Left lung (tissue), 14 donors: ENCODE measurements at places on chromosomes 6 and 20. TPM values are rescaled to one million over a fixed set of nuclear protein-coding genes. Genes with fewer than 3 reads are reported as not detected.

The GJA10 gene
- not detected for polyA plus RNA-seq

GRCh38 chr6:106761160-106761559 is 131.8 kb downstream of the QRSL1 start:
- no peak overlapping the region for H3K27ac ChIP-seq
- no peaks in the 10 kb centered on the region for H3K36me3 ChIP-seq
- DNase-seq, result no peak

DNA sequence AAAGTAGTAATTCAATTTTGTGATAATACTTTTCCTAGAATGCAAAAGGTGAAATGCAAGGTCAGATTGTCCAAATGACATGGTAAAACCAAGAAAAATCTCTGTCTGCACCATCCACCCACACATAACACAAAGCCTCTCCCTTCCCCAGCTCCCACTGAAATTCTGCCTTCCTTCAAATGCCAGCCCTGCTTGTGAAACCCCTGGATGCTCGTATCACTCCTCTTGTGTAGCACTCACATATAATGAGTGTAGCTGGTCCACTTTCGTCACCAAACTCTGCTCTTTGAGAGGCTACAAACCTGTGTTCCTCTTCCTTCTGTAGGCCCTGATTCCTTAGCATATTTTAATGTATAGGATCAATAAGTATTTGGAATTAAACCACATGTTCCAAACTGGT is 123.6 kb upstream of the BEND6 start:
- no peaks in the 10 kb centered on the region for H3K36me3 ChIP-seq
- H3K4me3 ChIP-seq, result no peak overlapping the region
- H3K4me1 ChIP-seq, result no peaks in the 10 kb centered on the region
- no peak for DNase-seq
- H3K27ac ChIP-seq, result no peak overlapping the region

The EBF4 gene
- 37.4 TPM for polyA plus RNA-seq

GRCh38 chr20:38207621-38208020 is 42.6 kb upstream of the TGM2 start:
- H3K4me3 ChIP-seq, result no peak overlapping the region
- H3K36me3 ChIP-seq, result no peaks in the 10 kb centered on the region
- H3K4me1 ChIP-seq, result no peaks in the 10 kb centered on the region
- no peaks in the 10 kb centered on the region for H3K27me3 ChIP-seq

- no peak for DNase-seq
- H3K27me3 ChIP-seq, result no peaks in the 10 kb centered on the region
- H3K4me1 ChIP-seq, result peaks cover 4% of the 10 kb centered on the region
- H3K4me3 ChIP-seq, result no peak overlapping the region
- no peak overlapping the region for H3K27ac ChIP-seq
These were observed 191.3 kb upstream of the ARID1B start for GRCh38 chr6:156585859-156586258.

- peak; percentile 72 for DNase-seq
- no peaks in the 10 kb centered on the region for H3K36me3 ChIP-seq
- H3K27me3 ChIP-seq, result no peaks in the 10 kb centered on the region
These were observed 20.5 kb downstream of the PTK7 start for GRCh38 chr6:43096451-43097097.

DNA sequence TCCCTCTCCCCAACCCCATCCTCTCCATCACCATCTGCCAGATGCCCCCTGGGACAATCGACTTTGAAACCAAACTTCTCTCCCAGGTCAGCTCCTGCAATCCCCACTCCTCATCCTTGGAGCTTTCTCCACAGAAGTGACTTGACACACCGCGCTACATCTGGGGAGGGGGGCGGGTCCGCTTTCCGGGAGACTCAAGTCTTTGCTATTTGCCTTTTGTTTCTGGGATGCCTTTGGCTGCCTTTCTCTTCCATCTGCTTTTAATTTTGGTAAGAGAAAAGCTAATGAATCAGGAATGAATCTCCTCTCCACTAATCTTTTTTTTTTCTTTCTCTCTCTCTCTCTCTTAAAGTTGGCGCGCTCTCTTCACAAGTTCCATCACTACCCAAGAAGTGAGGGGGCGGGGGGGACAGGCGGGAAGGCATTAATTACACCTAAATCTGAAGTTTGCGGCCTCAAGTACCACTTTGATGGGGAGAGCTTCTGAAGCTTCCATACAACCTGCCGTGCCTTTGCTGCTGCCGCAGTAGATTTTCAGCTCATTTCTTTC is 664 bp upstream of the TPBG start:
- peak overlapping the region; percentile 81 for H3K27ac ChIP-seq
- no peak for DNase-seq
- no peaks in the 10 kb centered on the region for H3K36me3 ChIP-seq
- H3K27me3 ChIP-seq, result peaks cover 76% of the 10 kb centered on the region
- H3K4me3 ChIP-seq, result peak overlapping the region; percentile 58
- no peaks in the 10 kb centered on the region for H3K4me1 ChIP-seq

DNA sequence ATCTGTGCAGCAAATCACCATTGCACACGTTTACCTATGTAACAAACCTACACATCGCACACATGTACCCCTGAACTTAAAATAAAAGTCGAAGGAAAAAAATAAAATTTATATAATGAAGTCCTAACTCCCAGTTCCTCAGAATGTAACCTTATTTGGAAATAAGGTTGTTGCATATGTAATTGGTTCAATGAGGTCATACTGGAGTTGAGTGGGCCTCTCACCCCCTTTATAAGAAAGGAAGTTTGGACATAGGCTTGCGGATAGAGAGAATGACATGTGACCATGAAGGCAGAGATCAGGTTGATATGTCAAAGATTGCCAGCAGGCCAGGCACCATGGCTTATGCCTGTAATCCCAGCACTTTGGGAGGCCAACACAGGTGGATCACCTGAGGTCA is 16.1 kb upstream of the ZBTB22 start:
- H3K36me3 ChIP-seq, result no peaks in the 10 kb centered on the region
- H3K27me3 ChIP-seq, result no peaks in the 10 kb centered on the region
- no peaks in the 10 kb centered on the region for H3K4me1 ChIP-seq
- H3K27ac ChIP-seq, result no peak overlapping the region
- H3K4me3 ChIP-seq, result no peak overlapping the region

The TRIM15 gene
- not detected for polyA plus RNA-seq

The ACSS1 gene
- 42.7 TPM for polyA plus RNA-seq
